ENCODE measurements at places on chromosomes 4 and X. TPM values are rescaled to one million over a fixed set of nuclear protein-coding genes. Genes with fewer than 3 reads are reported as not detected.

- DNase-seq, result peak; percentile 72
- H3K4me3 ChIP-seq, result no peak overlapping the region
- H3K4me1 ChIP-seq, result peaks cover 8% of the 10 kb centered on the region
- no peaks in the 10 kb centered on the region for H3K36me3 ChIP-seq
Observed at GRCh38 chr4:38160487-38161207, 200.4 kb downstream of the PTTG2 start.

GRCh38 chr4:39620551-39621313, 17.9 kb downstream of the SMIM14 start:
- DNase-seq, result no peak
- no peak overlapping the region for H3K27ac ChIP-seq
- H3K4me3 ChIP-seq, result no peak overlapping the region
- no peaks in the 10 kb centered on the region for H3K27me3 ChIP-seq

- H3K4me3 ChIP-seq, result no peak overlapping the region
- H3K27ac ChIP-seq, result no peak overlapping the region
- no peaks in the 10 kb centered on the region for H3K27me3 ChIP-seq
- DNase-seq, result no peak
Observed at GRCh38 chrX:71504346-71504745, 28.6 kb upstream of the OGT start.

GRCh38 chr4:132123870-132124623, 1025.0 kb upstream of the PCDH10 start:
- no peak for DNase-seq
- H3K36me3 ChIP-seq, result no peaks in the 10 kb centered on the region
- H3K4me1 ChIP-seq, result no peaks in the 10 kb centered on the region
- no peaks in the 10 kb centered on the region for H3K27me3 ChIP-seq

DNA sequence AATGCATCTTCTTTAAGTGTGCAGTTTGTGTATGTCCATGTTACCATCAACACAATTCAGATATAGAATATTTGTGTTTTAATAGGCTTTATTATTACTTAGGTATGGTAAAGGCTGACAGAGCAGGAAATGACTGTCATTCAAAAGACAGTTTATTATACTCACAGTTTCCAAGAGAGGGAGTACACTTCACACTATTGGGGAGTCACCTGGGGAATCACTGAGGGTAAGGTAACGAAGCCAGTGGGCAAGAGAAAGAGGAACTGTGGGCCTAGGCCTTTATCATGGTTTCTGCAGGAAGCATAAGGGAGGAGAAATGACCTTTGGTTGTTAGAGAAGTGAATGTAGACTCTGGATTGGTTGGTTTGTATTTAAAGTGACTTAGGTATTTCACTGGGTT, 235.1 kb upstream of the HCCS start:
- no peaks in the 10 kb centered on the region for H3K4me1 ChIP-seq
- H3K36me3 ChIP-seq, result no peaks in the 10 kb centered on the region
- no peaks in the 10 kb centered on the region for H3K27me3 ChIP-seq
- DNase-seq, result no peak
- H3K27ac ChIP-seq, result no peak overlapping the region
- H3K4me3 ChIP-seq, result no peak overlapping the region

DNA sequence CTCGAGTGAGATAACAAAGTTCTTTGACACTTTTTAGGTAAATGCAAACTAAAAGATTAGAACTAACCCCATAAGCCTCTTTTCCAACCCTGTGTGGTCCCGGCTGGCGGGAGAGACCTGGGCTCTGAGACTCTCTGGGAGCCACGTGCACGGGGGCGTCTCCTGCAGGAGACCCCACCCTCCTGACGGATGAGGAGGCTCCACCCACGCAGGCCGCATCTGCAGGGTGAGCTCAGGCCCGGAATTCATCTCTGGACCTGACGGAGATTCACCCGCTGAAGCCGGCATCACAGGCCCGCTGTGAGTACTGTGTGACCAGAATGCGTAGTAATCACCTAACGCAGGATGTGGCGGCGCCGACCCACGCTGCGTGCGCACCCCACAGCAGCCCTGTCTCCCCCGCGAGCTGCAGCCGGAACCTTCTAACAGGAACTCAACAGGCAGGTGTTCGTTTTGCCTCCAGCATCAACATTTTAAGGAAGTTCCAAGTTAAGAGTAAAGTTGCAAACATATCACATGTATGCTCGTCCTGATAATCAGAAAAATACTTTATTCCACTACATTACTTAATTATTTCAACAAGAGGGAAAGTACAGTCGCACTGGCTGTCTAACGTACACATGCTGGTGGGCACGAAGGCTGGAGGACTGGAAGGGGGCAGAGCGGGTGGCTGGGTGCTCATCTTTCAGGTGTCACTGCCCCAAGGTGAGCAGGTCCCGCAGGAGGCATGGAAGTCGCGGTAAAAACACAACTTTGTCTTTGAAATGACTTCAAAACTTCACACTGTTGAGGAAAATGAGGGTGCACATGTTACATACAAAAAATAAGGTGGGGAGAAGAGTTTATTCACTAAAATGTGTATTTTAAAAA, 44.5 kb downstream of the FGFRL1 start:
- H3K27ac ChIP-seq, result no peak overlapping the region
- DNase-seq, result no peak
- no peaks in the 10 kb centered on the region for H3K27me3 ChIP-seq
- no peak overlapping the region for H3K4me3 ChIP-seq
- H3K4me1 ChIP-seq, result no peaks in the 10 kb centered on the region
- no peaks in the 10 kb centered on the region for H3K36me3 ChIP-seq

Gene TMPRSS11B
- not detected for total RNA-seq

DNA sequence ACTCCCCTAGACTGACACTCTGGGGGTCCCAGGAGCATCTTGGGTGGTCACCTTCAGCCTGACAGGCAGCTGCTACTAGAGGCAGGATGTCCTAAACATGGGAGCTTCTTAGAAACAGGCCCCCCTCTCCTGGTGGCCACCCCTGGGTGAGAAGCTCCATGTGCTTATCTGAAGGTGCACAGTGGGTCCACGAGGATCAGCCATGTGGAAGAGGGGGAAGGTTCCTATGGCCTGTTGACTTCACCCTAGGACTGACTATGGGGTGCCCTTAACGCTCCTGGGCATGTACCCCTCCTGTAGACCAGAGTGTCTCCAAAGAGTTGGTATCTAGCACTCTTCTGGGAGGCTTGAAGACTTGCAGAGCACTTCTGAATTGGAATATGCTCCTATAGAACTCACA, 22.9 kb upstream of the WDR1 start:
- no peak overlapping the region for H3K4me3 ChIP-seq
- no peaks in the 10 kb centered on the region for H3K36me3 ChIP-seq
- H3K4me1 ChIP-seq, result no peaks in the 10 kb centered on the region
- no peak overlapping the region for H3K27ac ChIP-seq
- no peaks in the 10 kb centered on the region for H3K27me3 ChIP-seq

Gene CXCL3
- total RNA-seq, result 37.0 TPM

- peaks cover 4% of the 10 kb centered on the region for H3K4me1 ChIP-seq
- H3K4me3 ChIP-seq, result no peak overlapping the region
- H3K27ac ChIP-seq, result no peak overlapping the region
- no peaks in the 10 kb centered on the region for H3K36me3 ChIP-seq
- no peaks in the 10 kb centered on the region for H3K27me3 ChIP-seq
Observed at GRCh38 chr4:56622176-56622575, 58.9 kb downstream of the HOPX start.

DNA sequence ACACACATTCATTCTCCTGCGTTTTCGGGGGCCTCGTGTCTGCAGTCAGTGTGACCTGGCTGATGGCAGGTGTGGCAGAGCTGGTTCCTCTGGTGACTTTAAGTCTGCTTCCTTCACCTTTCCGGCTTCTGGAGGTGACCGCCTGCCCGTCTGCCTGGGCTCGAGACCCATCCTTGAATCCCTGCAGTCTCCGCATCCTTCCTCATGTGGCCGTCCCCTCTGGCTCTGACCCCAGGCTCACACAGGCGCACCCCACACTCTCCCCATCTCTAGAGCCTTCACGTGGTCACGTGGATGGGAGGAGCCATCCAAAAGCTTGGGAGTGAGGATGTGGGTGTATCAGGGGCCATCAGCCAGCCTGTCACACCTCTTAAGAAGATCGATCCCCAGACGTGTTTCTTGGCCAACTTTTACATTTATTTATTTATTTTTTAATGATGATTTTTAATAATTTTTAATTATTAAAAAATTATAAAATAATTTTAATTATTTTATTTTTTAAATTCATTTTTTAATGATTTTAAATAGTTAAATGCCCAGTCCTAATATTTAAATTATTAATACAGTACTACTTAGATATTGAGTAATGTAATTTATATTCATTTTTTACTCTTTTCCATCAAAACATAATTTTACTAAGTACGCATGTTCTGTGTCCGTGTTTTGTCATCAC, 20.9 kb downstream of the RGS12 start:
- no peak overlapping the region for H3K4me3 ChIP-seq
- DNase-seq, result no peak
- H3K36me3 ChIP-seq, result peaks cover 13% of the 10 kb centered on the region
- H3K27ac ChIP-seq, result no peak overlapping the region
- H3K4me1 ChIP-seq, result no peaks in the 10 kb centered on the region

GRCh38 chrX:30751497-30751896, 98.3 kb downstream of the GK start:
- no peaks in the 10 kb centered on the region for H3K36me3 ChIP-seq
- no peak for DNase-seq
- H3K27me3 ChIP-seq, result no peaks in the 10 kb centered on the region
- H3K4me3 ChIP-seq, result no peak overlapping the region

Gene USP17L28
- not detected for total RNA-seq

Gene SLITRK4
- 0.71 TPM for total RNA-seq

Gene PLP1
- total RNA-seq, result 9.3 TPM

- no peak overlapping the region for H3K4me3 ChIP-seq
- no peaks in the 10 kb centered on the region for H3K27me3 ChIP-seq
- no peak for DNase-seq
- no peak overlapping the region for H3K27ac ChIP-seq
- no peaks in the 10 kb centered on the region for H3K4me1 ChIP-seq
- no peaks in the 10 kb centered on the region for H3K36me3 ChIP-seq
Observed at GRCh38 chr4:40461879-40462278, 126.7 kb downstream of the CHRNA9 start.

Gene FGD1
- total RNA-seq, result 6.4 TPM

DNA sequence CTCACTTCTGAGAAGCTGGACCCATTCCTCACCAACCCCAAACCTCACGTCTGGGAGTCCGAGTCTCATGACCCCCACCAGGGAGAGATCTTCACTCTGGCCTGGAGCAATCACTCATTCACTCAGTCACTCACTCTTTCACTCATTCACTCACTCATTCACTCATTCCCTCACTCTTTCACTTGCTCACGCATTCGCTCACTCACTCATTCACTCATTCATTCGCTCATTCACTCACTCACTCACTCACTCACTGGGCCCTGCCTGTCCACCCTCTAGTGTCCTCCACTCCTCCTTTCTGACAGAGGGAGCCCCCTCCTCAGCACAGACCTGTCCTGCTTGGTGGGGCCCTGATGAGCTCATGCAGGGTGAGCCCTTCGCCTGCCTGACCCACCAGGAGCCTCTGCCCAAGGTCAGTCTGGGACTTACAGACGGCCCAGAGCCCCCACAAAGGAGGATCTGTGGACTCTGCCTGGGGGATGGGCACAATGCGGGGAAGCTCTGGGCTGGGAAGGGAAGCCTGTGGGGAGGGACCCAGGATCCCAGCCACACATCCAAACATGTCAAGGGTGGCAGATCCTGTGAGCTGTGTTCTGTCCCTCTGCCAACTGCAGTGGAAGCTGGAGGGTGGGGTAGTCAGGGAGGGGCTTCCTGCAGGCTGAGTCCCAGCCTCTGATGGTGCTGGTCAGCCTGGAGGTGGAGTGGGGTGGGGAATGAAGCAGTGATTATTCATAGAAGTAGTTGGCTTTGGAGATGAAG, 18.5 kb downstream of the CPZ start:
- no peaks in the 10 kb centered on the region for H3K4me1 ChIP-seq
- H3K27ac ChIP-seq, result no peak overlapping the region
- DNase-seq, result no peak
- H3K36me3 ChIP-seq, result no peaks in the 10 kb centered on the region

- no peak for DNase-seq
- peaks cover 31% of the 10 kb centered on the region for H3K27me3 ChIP-seq
- H3K4me1 ChIP-seq, result no peaks in the 10 kb centered on the region
- H3K27ac ChIP-seq, result no peak overlapping the region
Observed at GRCh38 chrX:7191681-7192110, 43.7 kb upstream of the PUDP start.

GRCh38 chr4:71855944-71856343, 72.1 kb upstream of the GC start:
- H3K27ac ChIP-seq, result no peak overlapping the region
- H3K36me3 ChIP-seq, result no peaks in the 10 kb centered on the region
- H3K4me1 ChIP-seq, result no peaks in the 10 kb centered on the region
- no peaks in the 10 kb centered on the region for H3K27me3 ChIP-seq

Gene DRP2
- 0.03 TPM for total RNA-seq

- H3K36me3 ChIP-seq, result no peaks in the 10 kb centered on the region
- no peaks in the 10 kb centered on the region for H3K4me1 ChIP-seq
- H3K27me3 ChIP-seq, result no peaks in the 10 kb centered on the region
- DNase-seq, result peak; percentile 13
Observed at GRCh38 chr4:118035309-118035708, 1.0 kb downstream of the NDST3 start.

DNA sequence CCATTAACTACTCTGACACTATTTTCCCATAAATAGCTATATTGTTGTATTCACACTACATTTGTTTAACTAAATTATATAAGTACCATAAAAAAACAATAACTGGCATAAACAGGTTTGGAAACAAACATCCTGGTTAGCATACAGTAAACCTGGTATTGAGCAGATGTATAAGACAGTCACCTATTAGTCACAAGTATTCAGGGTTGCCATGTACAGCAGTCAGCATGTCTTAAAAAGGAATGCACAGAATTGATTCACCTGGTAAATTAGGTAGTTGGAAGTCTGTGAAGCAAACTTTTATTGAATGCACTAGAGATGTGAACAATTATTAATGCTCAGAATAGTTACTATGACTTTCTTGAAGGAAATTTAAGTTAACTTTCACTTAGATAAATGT, 137.9 kb downstream of the FAM13A start:
- DNase-seq, result no peak
- H3K4me1 ChIP-seq, result no peaks in the 10 kb centered on the region
- no peaks in the 10 kb centered on the region for H3K27me3 ChIP-seq
- H3K36me3 ChIP-seq, result no peaks in the 10 kb centered on the region

Gene BEND2
- total RNA-seq, result not detected

DNA sequence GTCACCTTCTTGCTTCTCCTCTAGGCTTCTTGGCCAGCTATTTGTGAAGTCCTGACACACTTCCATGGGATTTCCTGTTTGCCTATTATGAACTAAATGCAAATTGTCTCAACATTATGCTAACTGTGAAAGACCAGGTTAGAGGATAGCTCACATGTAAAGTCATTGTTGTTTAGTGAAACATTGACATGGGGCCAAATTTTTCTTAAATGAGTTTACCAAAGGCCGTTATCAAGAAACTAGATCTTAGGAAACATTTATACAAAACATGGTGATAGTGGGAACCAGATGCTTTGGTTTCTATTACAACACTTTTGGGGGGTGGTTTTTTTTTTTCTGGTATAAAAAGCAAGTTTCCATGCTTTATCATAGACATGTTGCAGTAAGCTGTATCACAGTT, 466.8 kb upstream of the FAM241A start:
- no peak for DNase-seq
- H3K36me3 ChIP-seq, result no peaks in the 10 kb centered on the region
- peaks cover 39% of the 10 kb centered on the region for H3K4me1 ChIP-seq
- H3K27me3 ChIP-seq, result no peaks in the 10 kb centered on the region

GRCh38 chr4:6446538-6447451, 25.6 kb downstream of the PPP2R2C start:
- H3K4me3 ChIP-seq, result no peak overlapping the region
- peaks cover 3% of the 10 kb centered on the region for H3K27me3 ChIP-seq
- DNase-seq, result peak; percentile 68

Gene MTTP
- 0.40 TPM for total RNA-seq
